ENCODE measurements at places on chromosomes 6 and 20.

DNA sequence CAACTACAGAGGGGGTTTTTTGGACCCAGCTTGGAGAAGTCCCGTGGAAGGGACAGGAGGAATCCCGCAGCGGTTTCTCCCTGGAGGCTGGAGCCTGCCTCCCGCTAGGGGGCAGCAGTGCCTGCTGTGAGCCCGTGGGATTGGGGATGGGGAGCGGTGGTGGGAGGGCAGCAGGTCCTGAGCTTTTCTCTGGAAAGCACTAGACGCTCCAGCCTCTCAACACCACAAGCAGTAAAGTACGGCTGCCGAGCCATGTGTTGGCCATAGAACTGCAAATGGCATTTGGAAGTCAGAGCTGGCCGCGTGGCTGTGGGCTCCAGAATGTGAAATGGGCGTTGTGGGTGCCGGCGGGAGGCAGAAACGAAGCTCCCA is 47.8 kb downstream of the GMPR start:
- DNase-seq = no peak

- no peak for DNase-seq
Observed at GRCh38 chr6:2943564-2943955, 27.8 kb downstream of the SERPINB6 start.

GRCh38 chr20:58897488-58897887 is 45.0 kb downstream of the GNAS start:
- no peak for DNase-seq

GRCh38 chr6:35900448-35900847 is 20.4 kb downstream of the SRPK1 start:
- no peak for DNase-seq

- no peak for DNase-seq
Observed at GRCh38 chr6:81950877-81951276, 198.4 kb upstream of the TENT5A start.

DNA sequence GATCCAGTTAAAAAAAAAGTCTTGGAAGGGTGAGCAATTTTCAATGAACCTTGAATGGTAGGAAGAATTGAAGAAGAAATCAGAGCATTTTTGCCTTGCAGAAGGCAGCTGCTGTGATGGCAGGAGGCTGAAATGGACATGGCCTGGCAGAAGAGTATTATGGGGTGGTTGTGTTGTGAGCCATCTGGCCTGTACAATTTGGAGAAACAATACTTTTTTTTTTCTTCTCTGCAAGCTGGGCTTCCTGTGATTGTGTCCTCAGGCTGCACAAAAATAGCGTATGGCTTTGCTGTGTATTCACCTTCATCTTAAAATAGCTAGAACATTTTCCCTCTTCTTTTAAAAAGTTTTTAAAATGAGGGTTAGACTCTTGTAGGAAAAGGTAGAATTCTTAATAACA is 21.4 kb downstream of the SYCP2L start:
- DNase-seq = no peak

DNA sequence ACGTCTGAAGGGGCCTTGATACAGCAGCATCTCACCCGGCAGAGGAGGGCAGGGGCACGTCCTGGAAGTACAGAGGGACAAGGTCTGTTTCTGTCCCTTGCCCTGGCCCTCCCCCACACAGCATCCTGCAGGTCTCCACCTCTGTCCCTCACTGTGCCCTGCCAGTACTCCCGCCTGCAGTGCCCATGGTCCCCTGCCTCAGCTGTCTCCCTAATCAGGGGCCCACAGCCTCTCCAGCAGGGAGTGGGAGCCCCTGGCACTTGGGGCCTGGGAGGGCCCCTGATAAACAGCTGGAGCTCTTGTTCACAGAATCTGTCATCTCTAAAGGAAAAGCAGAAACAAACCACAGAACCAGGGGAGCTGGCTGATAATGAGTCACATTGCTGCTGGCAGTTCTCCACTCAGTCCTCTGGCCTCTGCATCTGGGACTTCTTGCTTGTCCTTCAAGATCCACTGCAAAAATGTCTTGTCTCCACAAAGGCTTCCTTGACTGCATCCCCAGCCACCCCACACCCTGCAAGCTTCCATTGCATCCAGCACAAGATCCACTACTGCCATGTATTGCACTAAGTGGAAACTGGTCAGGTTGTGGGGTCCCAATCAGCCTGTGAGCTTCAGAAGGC is 33.2 kb upstream of the TAF8 start:
- no peak for DNase-seq

DNA sequence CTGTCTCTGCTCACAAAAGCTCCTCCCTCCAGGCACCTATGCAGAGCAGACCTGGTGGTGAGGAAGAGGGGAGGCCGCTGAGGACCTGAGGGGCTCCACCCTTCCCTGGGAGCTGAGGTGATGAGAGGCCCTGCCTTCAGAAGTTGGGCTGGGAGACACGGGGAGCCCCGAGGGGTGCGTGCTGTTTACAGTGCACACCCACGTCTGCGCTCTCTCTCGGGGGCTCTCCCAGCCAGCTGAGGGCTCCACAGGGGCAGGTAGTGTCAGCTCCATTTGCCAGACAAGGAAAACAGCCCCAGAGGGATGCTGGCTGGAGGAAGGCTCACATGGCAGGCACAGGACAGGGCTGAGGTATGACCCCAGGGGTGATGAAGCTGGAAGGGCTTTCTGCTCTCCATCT is 13.5 kb upstream of the NOL4L start:
- no peak for DNase-seq

DNA sequence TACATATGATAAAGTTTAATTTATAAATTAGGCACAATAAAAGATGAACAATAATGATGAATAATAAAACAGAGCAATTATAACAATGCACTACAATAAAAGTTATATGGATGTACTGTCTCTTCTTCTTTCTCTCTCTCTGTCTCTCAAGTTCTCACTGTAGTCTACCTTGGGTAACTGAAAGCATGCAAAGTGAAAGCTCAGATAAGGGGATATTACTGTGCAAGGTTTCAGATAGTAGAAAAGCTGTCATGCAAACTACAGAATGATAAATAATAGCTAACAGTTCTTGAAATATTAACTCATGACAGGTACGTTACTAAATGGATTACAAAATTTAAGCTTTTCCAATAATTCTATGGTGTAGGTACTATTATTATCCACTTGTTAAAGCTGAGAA is 311.9 kb upstream of the PRDM1 start:
- DNase-seq = no peak

DNA sequence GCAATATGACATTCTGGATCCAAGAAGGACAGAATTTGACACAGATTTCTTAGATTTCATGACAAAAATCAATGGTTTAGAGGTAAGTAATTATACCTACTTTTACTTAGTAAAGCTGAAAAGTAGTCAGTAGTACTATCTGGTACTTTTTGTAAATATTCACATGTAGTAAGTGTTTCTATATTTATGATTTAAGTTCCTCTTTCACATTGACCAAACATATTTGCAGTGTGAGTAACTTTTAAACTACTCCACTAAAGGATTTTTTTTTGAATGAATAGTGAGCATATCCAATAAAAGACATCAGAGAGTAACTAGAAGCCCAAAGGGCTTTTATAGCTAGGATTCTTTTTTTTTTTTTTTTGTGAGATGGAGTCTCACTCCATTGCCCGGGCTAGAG is 60.8 kb downstream of the DNAH8 start:
- peak; percentile 34 for DNase-seq

- DNase-seq = peak; percentile 96
Observed at GRCh38 chr6:24949020-24949569, 13.3 kb upstream of the RIPOR2 start.

DNA sequence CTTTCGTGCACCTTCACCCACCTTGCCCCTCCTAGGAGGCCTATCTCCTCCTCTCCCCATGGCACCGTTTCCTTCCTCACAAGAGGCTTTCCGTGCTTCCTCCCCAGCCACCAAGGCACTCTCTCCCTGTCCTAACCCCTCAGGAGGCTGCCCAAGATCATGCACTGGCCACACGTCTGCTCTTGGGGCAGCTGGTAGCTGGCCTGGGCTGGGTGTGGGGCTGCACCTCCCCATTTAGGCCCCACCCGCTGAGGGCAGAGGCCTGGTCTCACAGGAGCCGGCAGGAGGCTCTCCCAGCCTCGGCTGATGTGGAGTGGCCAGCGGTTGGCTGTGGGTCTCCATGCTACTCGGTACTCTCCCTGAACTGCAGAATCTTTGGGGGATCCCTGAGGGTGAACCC is 13.6 kb downstream of the NOL4L start:
- no peak for DNase-seq

- no peak for DNase-seq
Observed at GRCh38 chr6:130307752-130308361, 58.0 kb upstream of the TMEM200A start.

DNA sequence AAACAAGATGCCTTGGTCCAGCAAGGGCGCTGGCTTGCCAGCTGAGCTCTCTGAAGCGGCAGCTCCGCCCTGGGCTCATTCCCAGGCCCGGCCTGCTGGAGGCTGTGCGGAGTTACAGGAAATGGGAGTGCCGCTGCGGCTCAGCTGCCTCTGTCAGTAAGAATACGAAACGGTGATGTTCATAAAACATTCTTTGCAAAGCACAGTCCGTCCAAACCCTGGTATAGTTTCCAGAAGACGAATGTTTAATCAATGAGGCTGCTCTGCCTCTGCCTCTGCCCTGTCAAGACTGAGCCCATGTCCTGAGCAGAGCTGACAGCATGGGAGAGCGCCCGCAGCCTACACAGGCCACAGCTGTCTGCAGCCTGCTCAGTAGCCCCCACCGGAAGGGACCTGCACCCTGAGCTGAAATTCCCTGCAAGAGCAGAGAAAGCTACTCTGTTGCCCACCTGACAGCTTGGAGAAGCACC is 153.3 kb upstream of the SNX9 start:
- DNase-seq = no peak

DNA sequence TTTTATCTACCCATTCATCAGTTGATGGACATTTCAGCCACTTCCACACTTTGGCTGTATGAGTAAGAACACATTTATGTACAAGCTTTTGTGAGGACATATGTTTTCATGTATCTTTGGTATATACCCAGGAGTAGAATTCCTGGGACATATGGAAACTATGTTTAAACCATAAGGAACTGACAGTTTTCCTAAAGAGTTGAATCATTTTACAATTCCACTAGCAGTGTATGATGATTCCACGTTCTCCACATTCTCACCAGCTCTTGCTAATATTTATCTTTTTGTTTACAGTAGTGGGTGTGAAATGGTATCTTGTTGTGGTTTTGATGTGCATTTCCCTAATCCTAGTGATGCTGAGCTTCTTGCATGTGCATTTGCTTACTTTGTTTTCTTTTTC is 338.1 kb downstream of the PLCB1 start:
- no peak for DNase-seq

- DNase-seq = no peak
Observed at GRCh38 chr20:59526242-59527225, 77.8 kb upstream of the PHACTR3 start.

GRCh38 chr6:16752206-16752866 is 8.9 kb downstream of the ATXN1 start:
- DNase-seq = no peak

GRCh38 chr6:9496837-9497236 is 918.0 kb downstream of the TFAP2A start:
- no peak for DNase-seq

GRCh38 chr6:10465629-10466499 is 51.0 kb upstream of the TFAP2A start:
- DNase-seq = no peak

DNA sequence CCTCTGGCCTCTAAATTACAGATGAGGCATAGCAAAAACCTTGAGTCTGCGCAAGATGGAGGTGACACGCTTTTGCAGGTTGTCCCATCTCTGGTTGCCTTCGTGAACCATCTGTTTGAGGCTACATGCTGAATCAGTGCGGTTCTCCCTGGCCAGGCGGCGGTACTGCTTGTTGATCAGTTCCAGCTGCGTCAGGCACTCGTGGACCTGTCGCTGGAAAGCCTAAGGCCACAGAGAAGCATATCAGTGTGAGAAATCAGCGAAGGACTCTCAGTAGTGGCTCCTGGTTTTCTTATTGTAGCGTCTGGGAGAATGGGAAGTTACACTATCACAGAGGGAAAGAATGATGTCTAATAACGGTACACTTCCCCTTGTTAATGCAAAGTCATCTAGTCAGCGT is 344.4 kb downstream of the ESR1 start:
- no peak for DNase-seq

DNA sequence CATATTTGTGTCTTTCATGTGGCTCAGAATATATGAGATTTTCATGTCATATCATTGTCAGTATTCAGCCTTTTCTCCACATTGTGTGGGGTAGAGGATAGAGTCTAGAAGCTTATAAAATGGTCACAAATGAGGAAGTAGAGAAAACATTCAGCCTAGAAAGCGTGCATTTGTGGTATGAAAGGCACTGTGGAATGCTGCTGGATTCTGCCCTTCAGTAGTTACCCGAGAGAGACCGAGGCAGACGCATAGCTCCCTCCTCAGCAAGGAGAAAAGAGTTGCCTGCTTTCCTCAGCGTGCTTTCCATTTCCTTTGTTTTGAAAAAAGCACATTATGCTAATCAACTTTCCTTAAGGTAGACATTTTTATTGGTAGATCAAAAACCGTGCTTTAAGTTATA is 28.7 kb downstream of the MYB start:
- no peak for DNase-seq

DNA sequence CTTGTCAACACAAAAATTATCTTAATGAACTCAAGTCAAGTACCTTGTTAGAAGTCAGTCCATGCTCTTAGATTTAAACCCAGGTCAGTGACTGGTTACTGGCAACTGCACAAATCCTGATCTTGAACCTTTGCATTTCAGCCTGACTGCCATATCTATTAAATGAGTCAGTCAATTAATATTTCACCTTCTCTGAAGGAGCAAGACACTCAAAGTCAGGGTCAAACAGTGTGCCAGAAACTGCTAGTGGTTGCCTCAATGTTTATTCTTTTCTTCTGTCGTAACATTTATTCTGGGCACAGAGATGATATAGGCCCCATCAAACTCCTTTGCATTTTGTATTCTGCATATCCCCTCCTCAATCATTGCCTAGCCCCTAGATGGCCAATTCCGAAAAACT is 193.9 kb upstream of the MOCS1 start:
- no peak for DNase-seq

GRCh38 chr6:36608788-36609563 is 14.8 kb downstream of the SRSF3 start:
- DNase-seq = no peak

- no peak for DNase-seq
Observed at GRCh38 chr6:69735027-69735426, 61.8 kb downstream of the LMBRD1 start.
